ENCODE measurements at places on chromosomes 6 and 20. TPM values are rescaled to one million over a fixed set of nuclear protein-coding genes. Genes with fewer than 3 reads are reported as not detected.

CLDN20 gene
- total RNA-seq, result not detected

PTCHD4 gene
- total RNA-seq, result not detected

RNF144B gene
- total RNA-seq, result 1.9 TPM

SYNGAP1 gene
- 42.0 TPM for total RNA-seq

HLA-G gene
- 2.9 TPM for total RNA-seq

All from activated CD8-positive, alpha-beta T cell treated with anti-CD3 and anti-CD28 coated beads, Interleukin-2, amount 10 ng/mL, durations not matched to agents 7 days and 5 days (primary cell).